Neural crest cell (in vitro differentiated cells): ENCODE measurements at places on chromosomes 16 and 17. TPM values are rescaled to one million over a fixed set of nuclear protein-coding genes. Genes with fewer than 3 reads are reported as not detected.

CD300LB gene
- total RNA-seq: not detected in 2 replicates

DNA sequence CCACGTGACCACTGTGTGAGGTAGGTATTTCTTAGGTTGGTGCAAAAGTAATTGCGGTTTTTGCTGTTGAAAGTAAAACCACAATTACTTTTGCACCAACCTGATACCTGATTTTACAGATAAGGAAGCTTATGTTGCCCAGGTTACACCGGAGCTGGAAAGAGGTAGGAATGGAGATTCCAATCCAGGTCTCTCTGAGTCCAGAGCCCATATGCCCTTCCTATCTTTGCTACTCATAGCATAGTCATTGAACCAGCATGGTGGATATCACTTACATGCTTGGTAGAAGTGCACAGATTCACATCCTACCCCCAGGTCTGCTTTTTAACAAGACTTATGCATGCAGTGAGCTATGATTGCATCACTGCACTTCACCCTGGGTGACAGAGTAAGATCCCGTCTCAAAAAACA lies 61.8 kb downstream of the ARSG start:
- no peak for DNase-seq

MYH13 gene
- total RNA-seq: not detected in 2 replicates

DNA sequence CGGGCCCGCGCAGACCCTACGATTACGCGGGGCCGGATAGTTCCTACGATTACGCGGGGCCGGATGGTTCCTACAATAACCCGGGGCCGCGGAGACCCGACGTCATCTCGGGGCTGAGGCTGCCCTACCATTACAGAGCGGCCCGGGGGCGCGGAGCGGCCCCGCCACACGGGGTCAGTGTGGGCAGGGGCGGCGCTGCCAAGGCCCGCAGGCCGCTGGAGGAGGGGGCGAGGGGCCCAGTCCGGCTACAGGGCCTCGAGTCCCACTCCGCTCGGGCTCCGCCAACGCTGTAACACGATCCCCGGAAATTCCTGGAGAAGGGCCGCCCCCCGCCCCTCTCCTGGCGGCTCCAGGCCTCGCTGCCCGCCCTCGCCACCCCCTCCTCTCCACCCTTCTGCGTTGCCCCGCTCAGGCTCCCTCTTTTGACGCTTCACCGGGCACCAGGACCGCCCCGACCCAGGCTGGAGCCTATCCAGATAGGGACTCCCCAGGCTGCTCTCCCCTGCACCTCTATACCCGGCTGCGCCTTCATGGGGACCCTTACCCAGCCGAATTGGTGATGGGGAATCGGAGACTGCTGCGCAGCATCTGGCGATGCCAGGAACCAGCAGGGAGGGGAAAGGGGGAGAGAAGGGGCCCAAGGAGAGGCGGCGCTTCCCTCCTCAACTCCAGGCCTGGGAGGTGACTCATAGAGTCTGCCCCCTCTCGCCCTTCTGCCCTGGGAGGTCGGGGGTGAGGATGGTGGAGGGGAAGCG lies at the start of gene RAB34:
Gene RAB34 (minus strand): TSS at position 291 of the 755 bp plus-strand sequence. CDS start 602 bp downstream, outside the sequence.
- peak; percentile 73 for DNase-seq

GRAPL gene
- 1.2 and 1.8 TPM in 2 replicates for total RNA-seq
